ENCODE measurements at places on chromosomes 11 and 22.

DNA sequence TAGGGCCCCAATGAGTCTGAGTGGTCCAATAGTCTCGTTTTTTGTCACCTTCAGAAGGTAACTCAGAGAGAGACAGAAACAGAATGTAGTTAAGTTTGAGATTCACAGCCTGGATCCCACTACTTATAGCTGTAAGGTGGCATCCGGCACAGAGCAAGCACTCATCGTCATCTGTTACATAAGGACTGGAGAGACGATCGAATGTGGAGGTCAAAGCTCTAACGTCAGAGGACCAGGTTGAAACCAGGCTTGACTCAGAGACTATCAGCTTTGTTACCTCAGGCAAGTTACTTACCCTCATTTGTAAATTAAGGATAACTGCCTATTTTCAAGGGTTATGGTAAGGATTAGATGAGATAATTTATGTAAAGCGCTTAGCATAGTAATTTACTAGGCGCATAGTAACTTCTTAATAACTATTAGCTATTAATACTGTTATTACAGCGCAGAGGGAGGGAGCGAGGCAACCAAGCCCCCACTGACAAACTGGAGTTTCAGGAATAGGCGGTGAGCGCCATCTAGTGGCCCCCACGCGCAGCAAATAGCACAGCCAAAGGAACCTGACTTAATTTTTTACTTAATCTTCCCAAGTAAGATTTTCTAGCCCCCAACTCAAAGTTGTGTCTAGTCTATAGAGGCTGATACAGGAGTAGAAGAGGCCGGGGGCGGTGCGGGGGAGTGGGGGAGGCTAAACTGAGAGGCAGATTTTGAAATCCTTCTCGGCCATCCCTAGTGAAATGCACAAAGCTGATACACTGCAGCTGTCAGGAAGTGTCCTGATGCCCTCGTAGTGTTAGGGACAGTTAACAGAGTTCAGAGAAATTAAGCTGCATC is 29.0 kb upstream of the API5 start:
- DNase-seq: peak; percentile 52

GRCh38 chr11:109416601-109417000 is 5.4 kb upstream of the C11orf87 start:
- no peak for DNase-seq

GRCh38 chr11:19281041-19281440 is 40.3 kb upstream of the E2F8 start:
- no peak for DNase-seq

GRCh38 chr11:13354335-13354734 is 76.7 kb downstream of the BMAL1 start:
- DNase-seq: peak; percentile 37

GRCh38 chr22:33409079-33409478 is 350.9 kb upstream of the SYN3 start:
- no peak for DNase-seq

DNA sequence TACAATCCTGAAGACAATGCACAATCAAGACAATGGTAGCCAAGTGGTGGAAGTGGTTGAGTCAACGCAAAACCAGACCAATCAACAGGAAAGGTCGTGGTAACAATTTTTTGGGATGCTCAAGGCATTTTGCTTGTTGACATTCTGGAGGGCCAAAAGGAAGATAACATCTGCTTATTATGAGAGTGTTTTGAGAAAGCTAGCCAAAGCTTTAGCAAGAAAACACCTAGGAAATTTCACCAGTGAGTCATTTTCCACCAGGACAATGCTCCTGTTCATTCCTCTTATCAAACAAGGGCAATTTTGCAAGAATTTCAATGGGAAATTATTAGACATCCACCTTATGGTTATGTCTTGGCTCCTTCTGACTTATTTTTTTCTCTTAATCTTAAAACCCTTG is 1932.2 kb upstream of the RAG2 start:
- no peak for DNase-seq

GRCh38 chr11:3614742-3615171 is 27.0 kb downstream of the ART5 start:
- peak; percentile 6 for DNase-seq

- DNase-seq: peak; percentile 73
Observed at GRCh38 chr11:131064373-131064991, 148.2 kb upstream of the SNX19 start.

DNA sequence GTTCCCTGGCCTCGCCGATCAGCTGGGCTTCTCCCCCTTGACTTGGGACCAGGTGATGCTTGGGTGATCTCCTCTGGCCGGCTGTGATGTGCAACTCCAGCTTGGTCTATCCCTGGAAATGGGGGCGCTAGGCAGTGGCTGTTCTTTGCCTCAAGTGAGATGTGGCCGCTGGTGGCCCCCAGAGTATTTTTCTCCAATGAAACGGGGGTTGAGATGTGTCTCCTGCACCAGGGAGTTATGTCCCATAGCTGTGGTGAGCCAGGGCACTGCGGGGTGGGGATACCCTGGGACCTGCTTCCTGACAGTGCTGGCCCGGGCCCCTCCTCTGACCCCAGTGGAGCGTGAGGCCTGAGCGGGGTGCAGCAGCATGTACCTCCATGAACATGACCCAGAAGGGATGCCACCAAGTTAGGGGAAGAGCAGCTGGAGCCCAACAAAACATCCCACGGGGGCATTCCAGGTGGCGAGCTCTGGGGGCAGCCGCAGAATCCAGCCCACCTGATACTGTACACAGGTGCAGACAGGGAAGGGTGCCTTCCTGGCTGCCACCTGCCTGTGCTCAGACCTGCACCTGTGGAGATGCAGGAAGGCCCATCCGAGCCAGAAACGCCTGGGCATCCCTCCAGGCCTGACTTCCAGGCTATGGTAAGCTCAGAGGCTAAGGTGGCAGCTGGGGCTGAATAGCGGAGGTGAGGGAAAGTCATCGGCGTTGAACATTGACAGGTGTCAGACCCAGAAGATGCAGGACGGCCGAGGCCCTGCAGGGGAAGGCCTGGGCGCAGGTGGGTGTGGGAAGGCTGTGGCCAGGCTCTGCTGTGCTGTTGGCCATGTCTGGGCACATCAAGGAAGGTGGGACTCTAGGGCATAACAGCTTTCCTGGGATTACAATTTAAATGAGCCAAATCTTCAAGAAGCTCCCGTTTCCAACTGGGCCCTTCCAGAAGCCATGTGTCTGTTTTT is 97.3 kb downstream of the CTTN start:
- DNase-seq: no peak

DNA sequence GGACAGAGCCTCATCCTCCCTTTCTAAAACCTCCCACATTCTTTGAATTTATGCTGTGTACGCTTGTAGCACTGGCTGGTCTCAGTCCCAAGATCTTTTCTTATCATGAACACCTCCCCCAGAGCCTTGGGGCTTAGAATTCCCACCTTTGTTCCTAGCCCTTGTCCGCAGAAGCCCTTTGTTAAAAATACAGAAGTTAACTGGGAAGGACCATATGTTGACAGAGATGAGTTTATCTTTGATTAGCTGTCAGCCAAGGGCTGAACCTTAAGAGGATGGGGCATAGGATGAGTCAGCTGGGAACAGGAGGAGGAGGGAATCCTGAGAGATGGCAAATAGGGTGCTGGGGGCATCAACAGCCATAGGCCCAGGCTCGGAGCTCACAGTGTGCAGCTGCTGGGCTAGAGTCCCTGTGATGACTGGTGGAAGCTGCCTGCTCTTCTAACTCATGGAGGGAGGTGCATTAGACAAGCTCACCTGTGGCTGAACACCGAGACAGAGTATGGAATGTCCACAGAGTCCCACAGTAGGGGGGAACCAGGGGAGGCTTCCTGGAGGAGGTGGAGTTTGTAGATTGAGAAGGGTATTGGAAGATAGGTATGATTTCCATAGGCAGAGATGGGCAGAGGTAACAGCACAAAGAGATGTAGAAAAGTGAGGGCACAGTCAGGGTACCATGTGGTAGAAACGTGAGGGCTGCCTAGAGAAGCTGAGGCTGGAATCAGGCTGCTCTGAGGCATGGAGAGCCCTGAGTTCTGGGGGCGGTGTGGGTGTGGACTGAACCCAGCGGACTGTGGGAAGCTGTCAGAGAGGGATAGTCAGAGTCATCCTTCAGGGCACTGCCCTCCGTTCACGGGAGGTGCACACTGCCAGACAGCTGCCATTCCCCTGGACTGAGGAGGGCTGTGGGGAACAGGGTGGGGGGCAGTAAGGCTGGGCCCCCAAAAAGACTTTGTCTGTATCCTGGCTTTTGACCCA is 9.9 kb downstream of the MICAL2 start:
- DNase-seq: no peak

DNA sequence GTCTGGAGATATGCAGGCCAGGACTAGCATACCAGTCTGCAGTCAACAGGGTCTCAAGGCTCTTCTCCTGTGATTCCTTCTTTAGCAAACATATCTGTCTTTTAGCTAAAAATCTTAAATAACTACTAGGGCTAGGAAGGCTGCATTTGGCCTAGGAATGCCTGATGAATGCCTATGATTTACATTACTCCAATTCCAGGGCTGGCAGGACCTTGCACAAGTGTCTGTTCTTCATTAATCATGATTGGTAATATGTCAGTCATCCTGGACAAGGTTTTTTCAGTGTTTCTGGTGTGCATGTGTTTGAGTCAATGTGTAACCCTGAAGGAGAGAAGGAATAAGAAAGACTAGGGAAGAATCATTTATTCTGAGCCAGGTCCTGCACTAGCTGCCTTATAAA is 280.5 kb upstream of the NARS2 start:
- DNase-seq: no peak

DNA sequence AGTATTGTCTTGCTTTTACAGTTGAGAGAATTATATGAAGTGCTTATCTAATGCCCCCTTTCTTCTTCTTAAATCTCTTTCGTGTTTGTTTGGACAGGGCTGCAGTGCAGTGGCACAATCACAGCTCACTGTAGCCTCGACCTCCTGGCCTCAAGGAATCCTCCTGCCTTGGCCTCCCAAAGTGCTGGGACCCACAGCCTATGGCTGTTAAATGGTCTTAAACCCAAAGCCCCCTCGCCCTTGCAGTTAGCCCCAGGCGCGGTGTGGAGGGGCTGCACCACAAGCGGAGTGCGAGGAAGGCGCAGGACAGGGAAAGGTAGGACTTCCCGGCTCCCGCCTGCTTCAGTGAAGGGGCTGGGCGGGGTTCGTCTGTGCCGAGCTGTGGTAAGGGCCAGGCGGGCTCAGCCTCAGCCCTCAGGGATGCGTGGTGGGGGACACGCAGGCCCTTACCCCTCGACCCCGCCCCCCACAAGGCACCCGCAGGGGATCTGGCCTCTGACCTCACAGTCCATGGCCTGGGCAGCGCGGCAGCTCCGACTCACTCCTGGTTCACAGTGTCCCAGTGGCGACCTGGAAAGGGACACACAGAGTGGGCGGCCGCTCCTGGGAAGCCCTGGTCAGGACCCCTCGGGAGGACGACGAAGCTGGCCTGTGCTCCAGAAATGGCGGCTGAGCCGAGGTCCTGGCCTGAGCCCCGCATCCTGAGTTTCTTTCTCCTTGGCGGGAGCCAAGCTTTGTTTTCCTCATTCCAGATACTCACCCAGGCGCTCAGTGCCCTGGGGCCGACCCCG is 24.5 kb downstream of the BID start:
- DNase-seq: no peak

GRCh38 chr11:64855596-64856304 is 11.3 kb upstream of the CDC42BPG start:
- peak; percentile 35 for DNase-seq

- DNase-seq: no peak
Observed at GRCh38 chr22:36149441-36149840, 11.1 kb downstream of the APOL3 start.

GRCh38 chr22:31291481-31292235 is 630 bp downstream of the PIK3IP1 start:
- peak; percentile 45 for DNase-seq

DNA sequence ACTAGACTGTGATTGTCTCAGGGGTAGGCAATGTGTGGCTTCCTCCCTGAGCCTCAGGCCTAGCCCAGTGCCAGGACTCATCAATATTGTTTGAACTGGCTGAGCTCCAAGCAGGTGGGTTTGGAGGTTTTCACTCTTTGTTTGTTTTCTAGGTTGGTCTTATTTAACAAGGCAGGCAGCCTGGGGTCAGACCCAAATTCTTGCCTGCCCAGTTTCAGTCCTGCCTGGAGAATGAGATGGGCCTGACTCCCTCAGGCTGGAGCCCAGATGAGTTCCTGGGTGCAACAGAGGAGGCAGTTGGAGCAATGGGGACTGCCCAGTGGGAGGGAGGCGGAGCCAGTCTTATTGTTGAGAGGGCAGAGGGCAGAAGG is 28.3 kb upstream of the TP53I11 start:
- no peak for DNase-seq

- DNase-seq: peak; percentile 51
Observed at GRCh38 chr22:22060200-22061084, 77.9 kb upstream of the TOP3B start.

DNA sequence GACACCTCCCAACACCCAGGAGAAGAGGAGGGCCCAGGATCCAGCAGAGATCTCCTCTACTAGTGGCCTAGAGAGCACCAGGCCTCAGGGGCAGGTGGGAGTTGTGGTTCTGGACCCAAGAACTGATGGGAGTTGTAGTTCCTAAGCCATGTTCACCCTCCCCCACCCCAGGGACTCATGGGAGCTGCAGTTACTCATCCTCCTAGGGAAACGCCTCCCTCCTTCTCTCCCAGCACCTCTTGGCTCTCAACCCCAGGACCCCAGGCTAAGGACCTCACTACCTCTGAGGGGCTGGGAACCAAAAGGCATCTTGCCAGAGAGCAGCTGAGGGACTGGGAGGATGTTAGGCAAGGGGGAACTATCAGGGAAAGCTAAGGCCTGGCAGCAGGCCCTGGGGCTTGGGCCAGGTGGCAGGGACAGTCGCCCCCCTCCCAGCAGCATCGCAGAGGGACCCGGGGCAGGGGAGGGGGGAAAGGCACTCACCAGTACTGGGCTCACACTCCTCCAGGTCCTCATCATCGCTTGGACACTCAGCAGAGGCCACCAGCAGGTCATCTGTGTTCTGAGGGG is 28.9 kb downstream of the SLC22A12 start:
- peak; percentile 59 for DNase-seq

GRCh38 chr11:108966978-108967377 is 302.1 kb downstream of the DDX10 start:
- DNase-seq: no peak

DNA sequence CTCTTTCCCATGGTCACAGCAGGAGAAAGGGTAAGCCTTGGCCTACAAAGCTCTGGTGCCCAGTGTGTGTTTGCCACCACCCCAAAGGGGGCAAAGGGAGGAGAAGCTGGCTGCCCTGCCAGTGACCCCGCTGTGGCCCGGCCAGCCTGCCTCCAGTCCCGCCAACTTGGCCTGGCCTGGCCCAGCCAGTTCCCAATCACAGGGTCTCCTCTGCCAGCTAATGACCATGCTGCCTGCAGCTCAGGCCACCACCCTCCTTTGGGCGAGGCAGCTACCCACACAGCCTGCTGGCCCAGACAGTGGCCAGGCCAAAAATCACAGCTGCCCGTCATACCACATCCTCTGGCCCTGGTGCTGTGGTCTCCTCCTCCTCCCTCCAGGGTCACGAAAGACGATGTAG is 5.1 kb downstream of the GDPD5 start:
- DNase-seq: no peak

DNA sequence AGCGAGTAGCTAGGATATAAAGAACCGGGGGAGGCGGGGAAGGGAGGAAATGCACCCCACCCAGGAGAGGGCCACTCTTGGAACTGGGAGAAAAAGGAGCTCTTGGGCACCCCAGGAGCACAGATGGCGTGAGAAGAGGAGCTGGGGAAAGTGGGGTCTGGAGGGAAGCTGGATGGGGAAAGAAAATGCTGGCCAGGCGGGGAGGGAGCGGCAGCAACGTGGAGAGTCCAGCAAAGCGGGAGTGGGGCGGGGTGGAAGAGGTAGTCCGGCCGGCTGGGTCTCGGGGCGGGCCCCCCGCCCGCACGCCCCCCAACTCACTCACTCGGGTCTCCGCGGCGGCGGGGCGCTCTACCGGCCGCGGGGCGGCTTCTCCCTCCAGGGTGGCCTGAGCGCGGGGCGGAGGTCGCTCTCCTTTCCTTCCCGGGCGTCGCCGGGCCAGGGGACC is 522 bp downstream of the TOB2 start:
- peak; percentile 43 for DNase-seq

- peak; percentile 50 for DNase-seq
Observed at GRCh38 chr11:120235024-120235628, 4.8 kb upstream of the POU2F3 start.
